Cardiac muscle cell (in vitro differentiated cells and primary cell): ENCODE measurements at places on chromosomes 6 and 20.
A peak's percentile ranks its signal among the peaks of the same experiment; 100 is the strongest.

DNA sequence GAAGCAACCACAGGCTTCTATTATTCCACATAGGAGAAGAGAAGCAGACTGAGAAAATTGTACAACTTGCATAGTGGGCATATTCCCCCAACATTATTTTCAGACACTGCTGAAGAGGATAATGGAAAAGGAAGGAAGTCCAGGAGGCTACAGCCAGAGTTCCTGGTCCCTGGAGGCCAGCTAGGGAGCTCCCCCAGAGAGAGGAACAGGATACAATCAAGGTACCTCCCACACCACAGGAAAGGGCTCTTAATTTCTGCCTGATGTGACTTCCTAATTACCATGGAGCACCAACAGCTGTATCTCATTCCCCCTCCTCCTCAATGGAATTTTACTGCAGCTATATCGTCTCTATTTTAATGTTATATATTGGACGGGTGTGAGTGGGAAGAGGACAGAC lies 594.3 kb upstream of the NRSN1 start:
- DNase-seq, result peak; percentile 12

GRCh38 chr6:56227071-56227879 lies 20.1 kb downstream of the COL21A1 start:
- peak; percentile 69 for DNase-seq

- DNase-seq, result no peak
Measured at GRCh38 chr6:167811442-167812087, 15.1 kb upstream of the AFDN start.

DNA sequence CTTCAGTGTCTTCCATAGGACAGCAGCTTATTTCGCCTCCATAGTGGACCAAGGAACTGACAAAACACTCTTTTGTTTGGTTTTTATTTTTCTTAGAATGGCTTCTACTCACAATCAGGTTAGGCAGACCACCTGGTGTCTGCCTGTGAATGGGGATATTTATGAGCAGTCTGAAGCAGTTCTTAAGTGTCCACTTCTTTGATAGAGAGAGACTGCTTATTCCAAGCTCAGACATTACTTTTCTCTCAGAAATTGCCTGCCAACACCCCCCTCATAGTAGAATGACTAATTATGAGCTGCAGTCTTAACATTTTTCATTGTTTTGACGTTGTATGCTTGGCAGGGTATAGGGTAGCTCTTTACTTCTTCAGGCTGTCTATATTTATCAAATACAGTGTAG lies 174.7 kb downstream of the ZFAND3 start:
- peak; percentile 3 for DNase-seq

DNA sequence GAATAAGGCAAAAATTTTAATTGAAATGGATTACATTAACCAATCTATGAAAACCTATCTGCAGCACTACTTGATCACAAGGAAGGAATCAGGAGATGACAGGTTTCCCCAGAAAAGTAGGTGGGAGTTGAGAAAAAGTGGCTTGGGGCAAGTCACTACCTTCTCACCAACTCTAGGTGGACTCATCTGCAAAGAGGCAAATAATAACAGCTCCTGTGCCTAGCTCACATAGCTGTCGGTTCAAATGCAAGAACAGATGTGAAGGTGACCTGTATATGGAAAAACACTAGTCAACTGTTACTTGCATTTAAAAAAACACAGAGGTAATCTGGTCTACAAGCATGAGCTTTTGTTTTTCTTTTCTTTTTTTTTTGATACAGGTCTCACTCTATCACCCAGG lies 67.2 kb downstream of the POPDC3 start:
- peak; percentile 6 for DNase-seq

- DNase-seq, result no peak
Measured at GRCh38 chr6:6201200-6201599, 119.3 kb downstream of the F13A1 start.

- DNase-seq, result no peak
Measured at GRCh38 chr6:148811459-148811858, 64.6 kb downstream of the UST start.

DNA sequence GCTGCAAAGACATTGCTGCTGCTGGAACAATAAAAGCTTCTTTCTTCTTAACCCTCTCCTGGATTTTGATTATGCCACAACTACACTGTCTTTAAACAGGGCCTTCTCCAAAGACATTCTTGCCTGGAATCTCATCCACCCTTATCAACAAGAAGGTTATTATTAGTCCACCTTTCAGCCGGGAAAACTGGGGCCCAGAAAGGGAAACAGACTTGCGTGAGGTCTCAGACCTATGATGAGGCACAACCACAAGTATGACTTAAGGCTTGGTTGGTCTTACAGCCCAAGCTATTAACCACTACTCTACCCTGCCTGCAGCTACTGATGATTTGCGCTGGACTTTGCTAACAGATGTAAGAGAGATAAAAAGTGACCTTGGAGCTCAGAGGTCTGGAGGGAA lies 62.8 kb upstream of the CTNNBL1 start:
- DNase-seq, result peak; percentile 25

GRCh38 chr6:170025935-170026750 lies 264.7 kb downstream of the DLL1 start:
- DNase-seq, result no peak

DNA sequence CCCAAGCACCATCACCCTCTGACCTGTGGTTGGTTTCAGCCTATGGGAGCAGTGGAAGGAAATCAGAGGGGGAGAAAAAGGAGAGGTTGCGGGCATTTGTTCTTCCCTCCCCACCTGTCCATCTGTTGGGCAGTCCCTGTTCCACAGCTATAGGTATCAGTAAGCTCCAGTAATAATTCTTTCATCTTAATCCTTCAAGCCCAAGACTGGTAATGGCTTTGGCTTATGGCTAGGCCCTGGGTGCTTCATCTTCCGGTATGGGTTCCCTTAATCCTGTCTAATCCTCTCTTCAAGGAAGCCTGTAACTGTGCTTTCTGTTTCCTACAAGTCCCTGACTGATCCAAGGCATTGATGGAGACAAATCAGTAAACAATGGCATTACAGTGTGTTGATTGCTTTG lies 42.2 kb upstream of the STK35 start:
- DNase-seq, result no peak

GRCh38 chr20:63196768-63197470 lies 19.0 kb downstream of the YTHDF1 start:
- DNase-seq, result no peak

GRCh38 chr6:111793711-111794111 lies 79.5 kb downstream of the FYN start:
- no peak for DNase-seq

- no peak for DNase-seq
Measured at GRCh38 chr6:77074037-77074713, 389.1 kb downstream of the HTR1B start.

- DNase-seq, result no peak
Measured at GRCh38 chr20:2273634-2274302, 22.0 kb upstream of the TGM3 start.

- no peak for DNase-seq
Measured at GRCh38 chr20:2699775-2700413, 7.3 kb downstream of the EBF4 start.

DNA sequence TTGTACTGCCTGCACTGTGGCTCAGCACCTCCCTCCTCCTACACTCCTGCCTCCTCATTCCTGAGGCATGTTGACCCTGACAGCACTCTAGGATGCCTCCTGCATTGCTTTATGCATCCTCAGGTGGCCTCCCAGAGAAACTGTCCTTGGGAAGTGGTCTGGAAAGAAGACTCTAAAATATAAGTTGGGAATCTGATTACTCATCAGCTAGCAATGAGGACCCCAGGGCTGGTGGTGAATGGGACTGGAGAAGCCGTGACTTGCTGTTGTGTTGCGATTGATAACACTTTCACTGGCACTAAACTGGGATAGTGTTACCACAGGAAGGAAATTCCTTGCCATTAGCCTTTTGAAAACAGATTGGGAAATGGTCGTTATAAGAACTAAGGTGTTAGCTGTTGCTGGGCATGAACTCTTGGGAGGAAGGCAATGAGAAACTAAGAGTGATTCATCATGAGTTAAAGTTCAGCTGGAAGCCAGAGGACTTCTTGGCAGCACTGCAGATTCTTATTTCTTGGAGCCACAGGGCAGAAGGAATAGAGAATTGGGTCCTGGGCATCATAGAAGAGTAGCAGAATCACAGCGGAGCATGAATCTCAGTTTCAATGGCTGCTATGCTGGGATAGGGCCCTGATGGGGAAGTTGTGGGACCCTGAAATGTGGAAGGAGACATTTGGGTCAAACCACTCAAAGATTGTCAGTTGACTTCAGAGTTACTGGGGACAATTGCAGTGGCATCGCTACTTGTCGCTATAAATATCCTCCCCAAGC lies 10.1 kb upstream of the SIRPD start:
- DNase-seq, result peak; percentile 33

GRCh38 chr20:57573242-57573641 lies 12.3 kb downstream of the PCK1 start:
- no peak for DNase-seq

GRCh38 chr6:166348305-166348949 lies 6.1 kb upstream of the SFT2D1 start:
- DNase-seq, result no peak

GRCh38 chr6:125129354-125129753 lies 24.2 kb upstream of the TPD52L1 start:
- DNase-seq, result no peak

GRCh38 chr6:45772051-45772450 lies 243.6 kb downstream of the CLIC5 start:
- no peak for DNase-seq

DNA sequence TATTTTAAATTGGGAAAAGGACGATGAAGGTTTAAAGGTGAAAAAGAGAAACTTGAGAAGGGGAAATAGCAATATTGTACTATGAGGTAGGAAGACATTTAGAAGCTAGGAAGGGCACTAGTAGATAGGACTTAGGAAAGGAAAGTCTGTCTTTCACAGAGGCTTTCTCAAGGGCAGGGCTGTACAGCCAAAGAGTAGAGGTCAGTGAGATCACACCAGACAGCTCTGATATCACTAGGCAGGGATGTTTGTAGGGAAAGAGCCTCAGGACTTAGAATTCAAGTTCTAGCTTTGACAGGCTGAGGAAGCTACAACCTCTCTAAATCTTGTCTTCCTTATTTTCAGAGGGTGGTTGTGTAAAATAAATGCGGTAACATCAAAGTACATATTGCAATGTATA lies 160.4 kb upstream of the SLC22A16 start:
- DNase-seq, result peak; percentile 55

DNA sequence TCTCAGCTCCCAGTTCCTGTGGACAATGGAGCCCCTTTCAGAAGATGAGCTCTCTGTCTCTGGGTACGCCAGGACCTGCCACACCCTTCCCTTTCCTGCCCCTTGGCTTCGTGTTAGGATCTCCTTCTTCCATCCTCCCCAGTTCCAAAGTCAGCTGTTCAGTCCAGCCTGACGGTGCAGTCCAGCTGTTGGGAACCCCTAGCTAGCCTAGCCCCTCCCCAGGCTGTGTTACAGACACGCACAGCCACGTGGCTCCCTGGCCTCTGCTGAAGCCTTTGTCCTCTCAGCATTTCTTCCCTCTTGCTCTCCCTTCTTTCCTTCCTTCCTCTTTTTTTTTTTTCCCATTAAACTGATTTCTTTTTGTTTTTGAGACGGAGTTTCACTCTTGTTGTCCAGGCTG lies 12.4 kb upstream of the TFAP2C start:
- DNase-seq, result no peak

GRCh38 chr6:47426524-47427302 lies 50.9 kb upstream of the CD2AP start:
- no peak for DNase-seq

DNA sequence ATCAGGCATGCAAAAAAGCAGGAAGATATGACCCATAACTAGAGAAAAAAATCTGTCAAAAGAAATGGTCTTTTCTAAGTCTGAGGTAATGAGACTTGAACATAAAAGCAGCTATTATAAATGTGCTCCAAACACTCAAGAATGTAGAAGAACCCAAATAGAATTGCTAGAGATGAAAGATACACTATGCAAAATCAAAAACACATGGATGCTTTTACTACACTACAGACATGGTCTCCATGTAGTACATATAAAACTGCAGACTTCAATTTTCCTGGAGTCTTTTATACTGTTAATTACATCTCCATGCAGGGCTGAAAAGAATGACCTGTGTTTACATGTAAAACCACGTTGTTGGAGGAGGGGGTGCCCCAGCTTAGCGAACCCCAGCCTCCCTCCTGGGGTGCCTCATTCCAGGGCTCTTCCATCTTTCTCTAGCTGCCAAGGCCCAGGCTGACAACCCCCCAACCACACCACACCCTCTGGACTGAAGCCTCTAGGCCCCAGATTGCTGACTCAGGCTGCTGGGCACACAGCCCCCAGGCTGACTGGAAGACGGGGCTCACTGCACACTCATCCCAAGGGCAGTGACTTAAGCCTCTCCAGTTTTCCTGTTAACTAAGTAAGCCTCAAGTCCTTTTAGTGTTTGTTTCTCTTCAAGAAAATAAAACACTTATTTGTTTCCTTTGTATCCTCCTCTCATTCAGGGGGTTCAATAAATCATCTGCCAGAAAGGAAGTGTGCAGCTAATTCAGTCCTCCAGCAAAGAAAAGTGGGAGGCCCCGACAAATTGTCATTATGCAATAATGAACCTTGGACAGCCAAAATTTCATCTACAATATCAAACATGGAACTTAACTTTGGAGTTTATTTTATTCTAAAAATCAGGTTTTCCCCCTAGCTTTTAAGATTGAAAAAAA lies 26.0 kb upstream of the PLAGL1 start:
- DNase-seq, result no peak

DNA sequence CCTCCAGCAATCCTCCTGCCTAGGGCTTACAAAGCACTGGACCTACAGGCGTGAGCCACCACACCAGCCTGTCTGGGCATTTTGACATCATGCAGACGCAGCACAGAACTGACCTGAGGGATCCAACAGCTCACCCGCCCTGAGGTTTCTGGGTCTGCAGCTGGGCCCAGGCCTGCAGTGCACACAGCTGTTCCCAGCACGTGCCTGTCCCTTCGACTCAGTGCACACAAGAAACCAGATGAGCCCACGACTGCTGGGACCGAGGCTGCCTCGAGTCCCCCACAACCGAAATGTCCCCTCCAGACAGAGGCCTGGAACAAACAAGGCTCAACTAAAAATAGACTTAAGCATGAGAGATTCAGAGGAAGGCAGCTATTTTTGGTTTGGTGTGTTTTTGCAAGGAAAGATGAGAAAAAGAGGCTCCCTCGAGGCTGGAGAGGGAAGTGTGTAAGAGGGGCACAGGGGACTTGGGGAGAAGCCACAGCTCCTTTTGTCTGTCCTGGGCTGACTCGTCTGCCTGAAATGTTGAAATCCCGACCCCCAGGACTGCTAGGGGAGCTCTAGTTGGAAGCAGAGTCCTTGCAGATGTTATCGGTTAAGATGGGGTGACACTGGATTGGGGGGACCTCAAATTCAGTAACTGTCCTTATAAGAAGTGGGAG lies 66.3 kb downstream of the YTHDF1 start:
- DNase-seq, result no peak
